KBM-7 (cell line): ENCODE measurements at places on chromosomes 3 and 15.
A peak's percentile ranks its signal among the peaks of the same experiment; 100 is the strongest.

DNA sequence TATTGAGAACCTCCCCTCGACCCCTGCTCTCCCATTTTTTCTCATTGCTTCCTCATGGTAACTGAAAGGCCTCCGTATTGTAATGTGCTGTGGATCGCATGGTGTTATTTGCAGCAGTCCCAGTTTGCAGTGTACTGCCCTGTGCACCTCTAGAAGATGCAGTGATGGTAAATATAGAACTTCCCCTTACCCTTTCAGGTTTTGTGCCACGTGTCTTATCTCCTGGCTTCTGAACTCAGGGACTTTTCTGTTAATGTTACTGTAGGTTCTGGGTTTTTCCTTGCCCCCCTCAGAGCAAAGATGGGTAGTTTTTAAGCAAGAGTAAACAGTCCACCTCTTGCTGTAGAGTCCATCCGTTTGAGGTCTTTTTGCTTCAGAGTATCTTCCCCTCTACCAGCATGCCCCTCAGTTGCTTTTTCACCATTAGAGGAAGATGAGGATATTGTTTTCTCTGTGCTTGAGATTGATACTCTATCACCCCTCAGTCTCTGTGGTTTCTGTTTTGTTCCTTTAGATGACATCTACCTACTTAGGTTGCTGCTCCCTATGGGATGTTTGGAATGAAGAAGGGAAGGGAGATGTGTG lies 22.4 kb downstream of the CHD2 start:
- no peak for DNase-seq

DNA sequence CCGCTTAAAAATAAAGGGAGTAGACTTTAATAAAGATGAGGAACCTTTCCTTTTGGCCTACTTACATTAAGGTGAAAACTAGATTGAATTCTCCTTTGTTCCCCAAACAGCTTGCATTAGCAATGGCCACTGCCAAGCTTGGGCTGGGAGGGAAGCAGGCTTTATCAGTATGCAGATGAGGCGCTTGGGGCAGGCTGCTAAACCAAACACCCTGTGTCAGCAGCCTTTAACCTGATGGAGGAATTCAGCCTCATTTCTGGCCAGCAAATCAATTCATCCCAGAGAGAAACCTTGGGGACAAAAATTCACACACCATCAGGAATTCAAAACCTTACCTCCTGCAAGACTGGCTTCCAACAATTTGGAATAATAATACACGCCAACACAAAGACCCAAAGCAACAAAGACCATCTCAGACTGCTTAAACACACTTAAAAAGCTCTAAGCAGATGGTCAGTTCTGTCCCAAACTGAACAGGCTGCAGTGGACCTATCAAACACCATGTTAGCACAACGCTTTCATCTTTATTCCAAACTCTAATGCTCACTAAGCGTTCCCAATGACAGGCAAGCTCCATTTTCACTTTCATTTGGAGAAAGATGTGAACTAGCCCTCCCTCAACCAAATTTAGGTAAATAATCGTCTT lies 255.1 kb upstream of the CMC1 start:
- no peak for DNase-seq

DNA sequence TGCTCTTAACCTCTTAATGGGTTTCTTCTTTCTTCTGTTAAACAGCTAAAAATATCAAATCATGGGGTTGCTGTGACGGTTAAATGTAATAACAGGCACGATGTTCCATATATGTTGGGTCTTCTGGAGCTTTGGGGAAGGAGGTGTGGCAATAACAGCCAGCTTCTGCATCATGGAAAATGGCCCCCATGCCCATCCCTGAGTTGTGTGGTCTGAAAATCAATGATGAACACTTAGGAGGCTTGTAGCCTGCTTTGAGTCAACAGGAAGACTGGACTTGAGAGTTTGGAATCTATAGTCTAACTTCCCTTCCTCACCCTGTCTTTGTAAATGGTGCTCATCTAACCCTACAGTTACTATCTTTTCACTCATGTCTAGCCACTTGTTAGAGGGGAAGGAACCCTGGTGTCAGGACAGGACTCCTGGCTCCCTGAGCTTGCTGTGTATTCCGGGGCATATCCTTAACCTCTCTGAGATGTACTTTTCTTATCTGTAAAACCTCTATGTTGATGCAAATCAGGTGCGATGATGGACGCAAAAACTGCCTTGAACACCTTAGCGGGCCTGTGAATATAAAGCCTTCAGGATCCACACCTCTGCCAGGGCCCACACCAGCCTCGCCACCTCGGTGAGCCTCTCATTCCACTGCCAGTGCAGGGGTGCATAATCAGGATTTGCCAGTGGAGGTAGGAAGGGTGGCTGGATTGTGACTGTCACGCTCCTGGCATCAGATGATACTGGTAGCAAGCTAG lies 27.5 kb downstream of the SMAD3 start:
- no peak for DNase-seq

GRCh38 chr3:30640851-30641250 lies 34.5 kb downstream of the TGFBR2 start:
- no peak for DNase-seq

DNA sequence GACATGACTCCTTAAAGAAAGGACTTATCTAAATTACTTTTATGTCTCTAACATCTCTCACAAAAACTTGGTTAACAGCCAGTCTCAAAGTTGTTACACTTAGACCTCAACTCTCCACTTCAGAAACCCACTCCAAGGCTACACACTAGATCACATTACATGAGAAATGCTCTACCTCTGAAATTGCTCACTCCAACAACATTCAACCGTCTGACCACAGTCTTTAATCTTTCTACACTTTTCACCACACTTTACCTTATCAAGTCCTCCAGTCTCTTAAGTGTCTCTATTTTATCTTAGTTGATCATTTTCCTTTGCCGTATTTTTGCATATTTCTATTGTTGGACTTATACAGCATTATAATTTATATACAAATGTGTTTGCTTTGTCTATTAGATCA lies 5.8 kb downstream of the SLC12A6 start:
- peak; percentile 48 for DNase-seq

GRCh38 chr3:85796140-85796539 lies 837.4 kb downstream of the CADM2 start:
- DNase-seq, result no peak

- no peak for DNase-seq
Measured at GRCh38 chr15:64369078-64369607, 12.1 kb downstream of the PCLAF start.

DNA sequence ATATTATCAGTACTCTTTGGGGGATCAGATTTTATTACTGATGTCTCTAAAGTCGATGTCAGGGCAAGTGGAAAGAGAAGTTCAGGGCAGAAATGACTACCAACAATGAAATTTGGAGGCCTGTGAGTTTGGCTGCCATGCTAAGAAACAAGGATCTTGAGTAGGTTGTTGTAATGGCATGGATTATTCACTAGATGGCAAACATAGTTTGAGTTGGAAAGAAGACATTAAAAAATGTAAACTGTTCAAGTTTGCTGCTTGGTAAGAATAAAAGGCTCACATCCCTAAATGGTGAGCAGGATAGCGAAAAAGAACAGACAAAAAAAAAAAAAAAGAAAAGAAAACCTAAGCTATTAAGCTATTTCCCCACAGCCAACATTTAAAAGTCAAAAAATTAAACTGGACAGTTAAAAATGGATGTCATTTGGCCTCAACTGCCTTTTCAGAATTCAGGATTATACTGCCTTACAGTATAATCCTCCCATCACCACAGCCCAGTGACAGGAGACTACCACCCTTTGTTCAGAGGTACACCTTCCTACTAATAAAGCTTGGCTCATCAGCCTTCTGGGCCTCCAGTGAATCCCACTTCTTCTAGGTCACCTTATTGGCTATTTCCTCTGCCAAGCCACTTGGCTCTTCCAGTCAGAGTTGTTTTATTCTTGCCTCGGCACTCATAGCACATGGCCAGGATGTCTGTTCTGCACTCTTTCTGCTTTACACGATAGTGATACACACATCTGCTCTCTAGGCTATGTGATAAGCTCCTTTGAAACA lies 163.7 kb downstream of the PLD1 start:
- peak; percentile 62 for DNase-seq

DNA sequence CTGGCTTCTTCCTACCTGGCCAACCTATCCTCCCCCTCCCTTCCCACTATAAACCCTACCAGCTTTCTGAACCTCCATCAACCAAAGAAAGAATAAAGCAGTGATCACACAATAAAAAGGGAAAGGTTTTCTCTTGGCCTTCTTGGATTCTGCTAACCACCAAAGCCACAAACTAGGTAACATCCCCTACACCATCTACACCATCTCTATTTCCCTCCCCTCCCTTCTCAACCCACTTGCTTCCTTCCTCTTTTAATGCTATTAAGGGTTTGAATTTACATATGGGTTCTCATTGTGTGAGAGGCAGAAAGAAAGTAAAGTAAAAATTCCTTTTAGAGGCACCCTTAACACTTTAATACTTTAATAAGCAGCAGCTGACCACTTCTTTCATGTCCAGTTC lies 25.8 kb upstream of the RSL24D1 start:
- DNase-seq, result peak; percentile 95

- DNase-seq, result no peak
Measured at GRCh38 chr3:63791974-63792373, 27.1 kb upstream of the C3orf49 start.

GRCh38 chr3:177238686-177239216 lies 41.5 kb upstream of the TBL1XR1 start:
- no peak for DNase-seq

GRCh38 chr3:114242947-114243346 lies 5.6 kb upstream of the ZNF80 start:
- DNase-seq, result no peak

- DNase-seq, result no peak
Measured at GRCh38 chr3:78878011-78878410, 889.8 kb downstream of the ROBO1 start.

- DNase-seq, result peak; percentile 14
Measured at GRCh38 chr3:149589332-149589731, 68.5 kb downstream of the WWTR1 start.

DNA sequence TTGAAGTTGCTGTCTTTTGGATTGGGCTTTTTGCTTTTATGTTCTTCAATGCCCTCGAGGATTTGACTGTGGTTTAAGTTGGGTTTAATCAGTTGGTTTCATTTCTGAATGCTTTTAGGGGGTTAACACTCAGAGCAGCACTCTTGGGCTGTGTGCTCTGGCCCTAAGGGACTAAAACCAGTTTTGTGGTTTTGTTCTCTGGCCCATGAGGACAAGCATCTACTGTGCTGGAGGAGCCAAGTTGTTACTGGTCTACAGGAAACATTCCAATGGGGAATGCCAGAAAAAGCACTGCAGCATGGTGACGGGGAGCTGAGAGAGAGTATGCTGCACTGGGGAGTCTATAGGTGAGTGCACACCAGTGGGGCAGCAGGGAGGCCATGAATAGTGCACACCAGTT lies 596.9 kb downstream of the ZBBX start:
- no peak for DNase-seq

GRCh38 chr3:15460891-15461531 lies 33.6 kb downstream of the EAF1 start:
- DNase-seq, result peak; percentile 26
